NCI-H2029 treated with DMSO at 0.1 percent for 48 hours (cell line): ENCODE measurements at places on chromosomes 5 and 9.

DNA sequence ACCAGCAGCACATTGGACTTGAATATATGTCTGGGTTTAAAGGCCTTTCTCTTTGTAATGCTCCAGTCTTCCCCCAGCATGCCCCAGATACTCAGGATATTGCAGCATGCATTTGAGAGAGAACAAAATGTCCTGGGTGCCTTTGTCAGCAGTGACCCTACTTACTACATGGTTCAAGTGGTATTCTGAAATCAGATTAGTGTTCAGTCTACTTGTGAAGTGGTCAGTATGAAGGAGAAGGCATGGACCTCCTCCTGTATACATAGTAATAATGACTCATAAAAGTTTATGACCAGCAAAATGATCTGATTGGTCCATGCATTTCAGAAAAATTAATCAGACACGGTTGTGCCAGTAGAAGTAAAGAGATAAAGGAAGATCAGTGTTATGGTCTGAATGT, 25.4 kb downstream of the GPR21 start:
- DNase-seq: no peak

GRCh38 chr9:123315635-123316034, 40.4 kb upstream of the CRB2 start:
- no peak for DNase-seq

DNA sequence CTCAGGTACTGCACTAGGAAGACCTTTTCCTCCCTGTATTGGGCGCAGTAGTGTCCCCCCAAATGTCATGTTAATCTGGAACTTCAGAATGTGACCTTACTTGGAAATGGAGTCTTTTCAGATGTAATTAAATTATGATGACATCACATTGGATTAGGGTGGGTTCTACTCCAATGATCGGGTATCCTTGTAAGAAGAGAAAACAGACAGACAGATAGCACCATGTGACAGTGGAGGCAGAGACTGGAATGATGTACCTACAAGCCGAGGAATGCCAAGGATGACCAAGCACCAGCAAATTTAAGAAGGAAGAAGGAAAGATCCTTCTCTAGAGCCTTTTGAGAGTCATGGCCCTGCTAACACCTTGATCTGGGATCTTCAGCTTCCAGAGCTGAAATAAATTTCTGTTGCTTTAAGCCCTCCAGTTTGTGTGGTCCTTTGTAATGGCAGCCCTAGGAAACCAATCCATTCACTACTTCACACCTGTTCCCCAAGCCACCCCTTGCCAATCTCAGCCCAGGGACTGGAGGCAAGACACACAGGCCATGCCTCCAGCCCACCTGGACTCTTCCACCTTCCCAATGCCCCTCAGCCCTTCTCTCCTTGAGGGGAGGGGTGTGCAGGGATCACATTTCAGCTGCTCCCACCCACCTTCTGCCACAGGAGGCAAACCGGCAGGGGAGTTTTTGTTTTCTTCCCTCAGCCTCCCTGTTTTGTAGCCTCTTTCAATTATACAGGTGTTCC, 1.6 kb downstream of the CCNJL start:
- no peak for DNase-seq

DNA sequence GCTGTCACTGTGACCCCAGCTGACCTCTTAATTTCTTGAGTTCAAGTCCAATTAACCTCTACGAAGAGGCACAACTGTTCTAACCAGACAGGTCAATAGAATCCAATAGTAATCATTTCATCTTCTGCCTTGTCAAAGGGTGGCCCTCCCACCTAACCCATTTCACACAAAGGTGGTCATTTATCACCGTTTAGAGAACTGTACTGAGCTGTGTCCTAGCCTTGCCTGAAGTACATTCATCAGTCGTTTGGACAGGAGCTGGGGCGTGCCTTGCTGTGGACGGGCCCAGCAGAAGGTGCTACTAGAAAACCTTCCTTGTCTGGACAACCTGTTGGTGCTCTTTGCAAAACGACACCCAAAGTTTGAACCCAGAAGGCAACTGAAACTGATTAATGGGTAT, 605.4 kb downstream of the ISL1 start:
- no peak for DNase-seq

- DNase-seq: no peak
Measured at GRCh38 chr9:114900942-114901802, 29.2 kb downstream of the TNFSF8 start.

DNA sequence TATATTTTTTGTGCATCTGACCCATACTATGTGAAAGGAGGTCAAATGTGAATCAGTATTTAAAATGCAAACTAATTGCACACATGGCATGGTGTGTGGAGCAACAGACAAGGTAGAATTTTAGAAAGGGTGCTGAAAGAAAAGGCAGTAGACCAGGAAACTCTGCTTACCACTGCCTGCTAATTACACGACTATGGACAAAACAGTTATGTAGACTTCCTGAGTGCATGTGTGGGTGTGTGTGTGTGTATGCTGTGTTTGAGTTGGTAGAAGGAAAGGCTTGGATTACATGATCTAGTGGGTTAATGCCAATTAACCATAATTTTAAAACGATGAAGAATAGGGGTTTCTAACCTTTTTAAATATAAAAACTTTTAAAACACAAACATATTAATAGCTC, 349.9 kb downstream of the SH3GL2 start:
- no peak for DNase-seq

DNA sequence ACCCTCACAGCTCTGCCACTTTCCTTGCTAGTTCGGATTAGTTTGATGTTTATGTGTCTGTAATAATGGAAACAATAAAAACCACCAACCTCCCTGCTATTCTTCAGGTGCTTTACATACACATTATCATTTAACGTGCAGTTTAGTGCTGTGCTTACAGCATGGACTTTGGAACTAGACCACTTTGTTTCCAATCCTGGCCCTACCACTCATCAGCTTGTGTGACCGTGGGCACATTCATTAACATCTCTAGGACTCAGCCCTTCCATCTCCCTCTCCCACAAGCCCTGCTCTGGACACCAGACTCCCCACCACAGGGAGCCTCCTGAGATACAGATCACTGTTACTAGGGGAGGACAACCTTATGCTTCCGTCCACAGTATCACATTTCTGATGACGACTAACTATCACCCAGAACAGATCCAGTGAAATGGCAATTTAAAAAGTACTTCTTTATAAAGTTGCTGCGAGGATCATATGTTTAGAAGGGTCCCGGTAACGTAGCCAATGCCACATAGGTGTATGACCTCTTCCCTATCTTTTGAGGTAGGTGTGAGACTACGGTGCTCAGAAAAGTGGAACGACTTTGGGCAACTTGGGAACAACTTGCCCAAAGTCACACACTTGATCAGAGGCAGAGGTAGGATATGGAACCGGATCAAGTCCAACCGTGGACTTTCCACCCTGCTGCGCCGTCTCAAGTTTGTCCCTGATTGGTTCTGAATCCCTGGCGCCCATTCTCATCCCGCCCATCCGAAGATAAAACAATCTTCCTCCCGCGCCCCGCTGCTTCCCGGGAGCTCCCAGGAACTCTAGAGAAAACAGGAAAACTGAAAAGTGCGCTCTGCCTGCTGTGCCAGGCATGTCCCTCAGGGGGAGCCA, 132.4 kb upstream of the NIPBL start:
- DNase-seq: peak; percentile 36

DNA sequence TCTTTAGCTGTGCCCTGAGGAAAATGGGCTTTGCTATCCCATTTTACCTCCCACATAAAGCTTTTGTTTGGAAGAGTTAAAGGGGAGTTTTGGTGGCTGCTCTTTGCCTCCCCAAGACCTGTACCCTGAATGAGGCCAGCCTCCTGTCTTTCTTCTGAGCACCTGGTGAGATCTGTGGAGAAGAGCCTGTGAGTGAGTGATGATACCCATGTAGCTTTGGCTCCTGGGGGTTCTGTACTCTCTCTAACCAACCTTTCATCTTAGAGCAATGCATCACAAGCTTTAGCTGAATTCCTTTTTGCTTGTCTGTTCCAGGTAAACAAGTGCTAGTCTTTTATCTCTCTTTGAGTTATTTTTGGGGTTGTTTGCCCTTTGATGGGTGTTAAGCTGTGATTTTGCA, 73.6 kb downstream of the SCAMP1 start:
- DNase-seq: no peak

- no peak for DNase-seq
Measured at GRCh38 chr9:120532475-120532874, 47.5 kb downstream of the CDK5RAP2 start.

DNA sequence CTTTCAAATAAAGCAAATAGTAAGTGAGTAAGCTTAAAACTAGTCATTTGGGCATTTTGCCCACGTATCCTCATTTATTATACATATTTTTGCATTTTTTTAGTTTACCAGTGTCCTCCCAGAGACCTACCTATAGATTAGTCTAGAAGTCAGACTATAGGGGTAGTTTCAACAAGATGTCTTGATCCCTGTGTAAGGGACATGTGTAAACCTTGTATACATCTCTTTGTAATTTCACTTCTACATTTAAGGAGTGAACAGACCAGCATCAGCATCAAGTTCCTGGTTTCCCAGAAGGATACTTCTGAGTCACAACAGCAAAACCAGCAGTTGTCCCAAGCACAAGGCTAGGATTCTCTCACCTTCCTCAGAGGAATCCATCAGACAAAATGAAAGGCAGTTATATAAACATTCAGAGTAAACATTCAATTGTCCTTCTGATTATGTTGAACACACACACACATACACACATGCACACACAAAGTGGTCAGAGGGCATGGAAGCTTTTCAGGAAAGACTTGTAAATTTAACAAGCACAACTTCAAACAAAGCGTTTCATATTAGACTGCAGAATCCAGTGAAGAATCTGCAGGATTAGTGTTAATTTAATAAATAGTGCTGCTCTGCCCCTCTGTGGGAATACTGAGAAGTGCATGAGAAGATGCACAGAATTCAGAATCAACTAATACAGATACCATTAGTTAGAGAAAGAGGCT, 55.4 kb downstream of the HINT1 start:
- peak; percentile 32 for DNase-seq

- no peak for DNase-seq
Measured at GRCh38 chr5:113022661-113023060, 46.1 kb downstream of the DCP2 start.

GRCh38 chr9:31210978-31211570, 1173.4 kb upstream of the ACO1 start:
- no peak for DNase-seq
